Karpas-422 (cell line): ENCODE measurements at places on chromosomes 16 and 17. TPM values are rescaled to one million over a fixed set of nuclear protein-coding genes. Genes with fewer than 3 reads are reported as not detected.

Gene HSD17B2
- total RNA-seq = not detected in 2 replicates

GRCh38 chr16:6603780-6604325, 728.8 kb upstream of the RBFOX1 start:
- DNase-seq = no peak

Gene LUC7L
- total RNA-seq = 85.6 and 110 TPM in 2 replicates

DNA sequence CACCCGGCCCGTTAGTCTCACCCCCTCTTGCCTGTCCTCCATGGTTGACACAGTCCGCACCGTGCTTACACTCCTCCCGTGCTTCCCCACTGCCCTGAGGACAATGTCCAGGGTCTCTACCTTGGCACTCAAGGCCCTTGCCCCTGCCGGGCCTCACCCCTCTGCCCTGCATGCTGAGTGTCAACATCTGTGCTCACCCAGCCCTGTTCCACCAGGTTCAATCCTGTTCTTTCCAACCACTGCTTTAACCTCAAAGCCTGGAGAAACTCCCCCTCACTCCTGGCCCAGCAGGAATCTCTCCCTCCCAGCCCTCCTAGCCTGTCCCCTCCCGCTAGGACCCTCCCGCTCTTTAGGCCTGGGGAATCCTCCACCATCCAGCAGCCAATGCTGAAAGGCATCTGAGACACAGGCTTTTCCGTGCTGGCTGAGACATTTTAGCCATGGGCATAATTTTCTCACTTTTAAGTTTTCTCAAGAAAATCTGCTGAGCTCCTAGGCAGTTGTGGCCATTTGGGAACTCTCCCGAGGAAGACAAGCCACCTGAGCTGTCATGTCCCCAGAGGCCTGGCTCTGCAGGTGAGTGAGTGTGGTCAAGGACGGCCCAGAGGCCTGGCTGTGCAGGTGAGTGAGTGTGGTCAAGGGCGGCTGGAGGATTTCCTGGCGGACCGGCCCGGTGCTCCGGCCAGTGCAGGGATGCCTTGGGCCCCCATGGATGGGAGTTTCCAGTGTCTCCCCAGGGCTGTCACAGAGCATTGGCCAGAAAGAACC, 10.8 kb upstream of the P2RX1 start:
- no peak for DNase-seq

- no peak for DNase-seq
Observed at GRCh38 chr16:85190572-85190971, 78.3 kb upstream of the CIBAR2 start.

DNA sequence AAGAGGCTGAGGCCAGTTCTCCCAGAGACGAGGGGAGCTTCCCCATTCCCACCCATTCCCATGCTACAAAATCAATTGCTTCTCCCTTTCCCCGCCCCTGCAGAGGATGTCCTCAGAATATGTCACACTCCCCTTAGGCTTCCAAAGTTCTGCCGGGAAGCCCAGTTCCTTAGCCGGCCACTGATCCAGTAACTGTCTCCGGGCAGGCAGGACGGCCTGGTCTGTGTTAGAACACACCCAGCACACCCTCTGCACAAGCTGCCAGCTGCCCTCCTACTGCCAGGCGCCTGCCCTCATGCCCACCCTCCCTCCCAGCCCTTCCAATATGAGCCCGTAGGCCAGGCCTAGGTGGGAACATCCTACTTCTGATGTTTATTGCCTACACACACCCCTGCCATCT, 31.1 kb downstream of the SGSM2 start:
- no peak for DNase-seq

DNA sequence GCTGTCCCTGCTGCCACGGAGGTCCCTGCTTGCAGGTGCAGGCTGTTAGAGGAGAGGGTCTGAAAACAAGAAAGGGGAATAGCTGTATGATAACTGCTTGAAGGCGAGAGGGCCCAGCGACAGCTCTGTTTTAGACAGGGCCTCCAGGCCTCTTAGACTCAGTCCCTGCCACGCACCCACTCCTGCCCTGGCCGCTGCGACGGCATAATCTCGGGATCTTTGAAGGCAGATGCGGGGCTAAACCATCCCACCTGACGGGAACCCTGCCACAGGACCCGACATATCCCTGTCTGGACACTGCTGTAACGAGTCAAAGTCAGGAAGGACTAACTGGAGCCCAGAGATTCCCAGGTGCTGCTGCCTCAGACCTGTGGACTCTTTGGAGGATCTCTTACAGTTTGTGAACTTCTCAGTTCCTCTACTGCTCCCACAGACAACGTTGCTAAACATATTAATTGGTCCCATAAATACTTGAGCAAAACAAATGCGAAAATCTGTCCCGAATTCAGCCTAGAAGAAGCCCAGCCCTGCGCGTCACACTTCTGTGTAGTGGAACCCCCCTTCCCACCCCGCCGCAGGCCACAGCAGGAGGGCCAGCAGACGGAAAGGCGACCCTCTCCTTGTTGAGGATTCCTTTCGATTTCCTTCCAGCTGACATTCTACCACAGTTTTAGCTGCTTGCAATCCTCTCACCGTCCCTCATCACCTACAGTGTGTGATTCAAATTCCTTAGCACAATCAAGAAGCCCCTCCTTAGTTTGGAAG, 998 bp upstream of the TMEM11 start:
- DNase-seq = peak; percentile 59

DNA sequence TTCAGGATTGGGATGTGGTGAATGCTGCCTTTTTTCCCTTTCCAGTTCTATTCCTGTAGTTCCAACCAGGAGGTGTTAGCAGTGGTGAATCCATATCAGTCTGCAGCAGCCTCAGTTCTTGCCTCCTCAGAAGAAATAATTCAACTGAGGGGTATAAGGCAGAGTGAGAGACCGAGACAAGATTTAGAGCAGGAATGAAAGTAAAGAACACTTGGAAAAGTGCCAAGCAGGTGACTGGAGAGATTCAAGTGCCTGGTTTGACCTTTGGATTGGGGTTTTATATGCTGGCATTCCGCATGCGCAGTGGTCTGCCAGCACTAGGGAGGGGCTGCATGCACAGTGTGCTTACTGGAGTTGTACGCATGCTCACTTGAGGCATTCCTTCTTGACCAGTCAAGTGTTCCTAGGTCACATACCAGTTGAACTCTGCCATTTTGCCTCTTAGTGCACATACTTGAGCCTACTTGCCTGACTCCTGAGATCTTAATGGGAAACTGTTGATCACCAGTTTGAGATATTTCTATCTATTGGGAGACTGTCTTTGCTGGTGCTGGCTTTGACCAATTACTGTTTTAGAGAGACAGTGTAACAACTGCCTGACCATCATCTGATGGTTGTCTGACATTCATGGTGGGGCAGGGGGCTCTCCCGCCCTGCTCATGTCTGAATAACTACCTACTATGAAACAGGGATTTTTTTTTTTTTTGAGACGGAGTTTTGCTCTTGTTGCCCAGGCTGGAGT, 680 bp upstream of the CCL15 start:
- DNase-seq = no peak

GRCh38 chr17:29007860-29008455, 2.1 kb upstream of the SEZ6 start:
- DNase-seq = no peak

DNA sequence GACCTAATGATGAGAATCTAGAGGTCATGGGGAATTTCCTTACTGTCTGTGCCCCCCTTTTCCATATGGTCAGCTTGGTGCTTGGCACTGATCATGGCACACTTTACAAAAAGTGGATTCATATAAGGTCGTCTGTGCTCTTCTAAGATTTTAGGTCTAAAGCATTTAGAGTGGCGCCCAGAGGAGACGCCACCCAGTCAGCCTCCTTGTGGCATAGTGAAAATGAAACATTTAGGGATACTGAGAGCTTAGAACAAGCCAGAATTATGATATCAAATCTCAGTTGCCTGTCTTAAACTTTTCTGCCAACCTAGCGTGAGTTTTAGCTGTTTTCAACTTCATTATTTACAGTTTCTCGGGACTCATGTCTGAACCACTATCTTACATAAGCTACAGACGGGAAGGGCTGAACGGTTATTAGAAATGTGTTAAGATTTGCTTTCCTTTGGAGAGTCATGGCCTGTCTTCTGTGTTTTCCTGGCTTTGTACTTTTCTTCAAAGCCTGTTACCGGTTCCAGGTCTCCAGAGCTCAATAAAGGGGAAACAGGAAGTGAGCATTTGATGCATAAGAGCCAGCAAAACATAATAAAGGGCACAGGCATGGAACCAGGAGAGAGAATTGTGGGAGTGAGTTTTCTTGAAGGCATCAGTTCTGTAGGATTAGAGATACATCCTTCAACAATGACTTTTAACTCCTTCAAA, 13.7 kb downstream of the ZNRF1 start:
- peak; percentile 9 for DNase-seq

Gene TAC4
- total RNA-seq = not detected in 2 replicates

Gene NPIPA5
- total RNA-seq = 4.1 and 6.4 TPM in 2 replicates

- no peak for DNase-seq
Observed at GRCh38 chr17:1239210-1239609, 31.0 kb upstream of the BHLHA9 start.

DNA sequence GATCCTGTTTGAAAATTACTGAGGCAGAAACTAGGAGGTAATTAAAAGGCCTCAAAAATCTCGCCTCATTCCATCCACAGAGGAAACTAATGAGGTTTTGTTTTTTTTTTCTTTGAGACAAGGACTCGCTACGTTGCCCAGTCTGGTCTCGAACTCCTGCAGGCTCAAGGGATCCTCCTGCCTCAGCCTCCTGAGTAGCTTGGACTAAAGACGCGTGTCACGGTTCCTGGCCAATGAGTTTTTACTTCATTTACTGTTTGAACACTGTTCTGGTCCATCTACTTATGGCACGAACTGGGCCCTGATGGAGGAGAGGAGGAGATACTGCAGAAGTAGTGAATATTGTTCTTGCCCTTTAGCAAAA, 600 bp upstream of the BLTP2 start:
- no peak for DNase-seq

Gene CNTNAP1
- 0.19 and 0.65 TPM in 2 replicates for total RNA-seq

- peak; percentile 90 for DNase-seq
Observed at GRCh38 chr17:57747221-57748017, 2.3 kb upstream of the CCDC182 start.

DNA sequence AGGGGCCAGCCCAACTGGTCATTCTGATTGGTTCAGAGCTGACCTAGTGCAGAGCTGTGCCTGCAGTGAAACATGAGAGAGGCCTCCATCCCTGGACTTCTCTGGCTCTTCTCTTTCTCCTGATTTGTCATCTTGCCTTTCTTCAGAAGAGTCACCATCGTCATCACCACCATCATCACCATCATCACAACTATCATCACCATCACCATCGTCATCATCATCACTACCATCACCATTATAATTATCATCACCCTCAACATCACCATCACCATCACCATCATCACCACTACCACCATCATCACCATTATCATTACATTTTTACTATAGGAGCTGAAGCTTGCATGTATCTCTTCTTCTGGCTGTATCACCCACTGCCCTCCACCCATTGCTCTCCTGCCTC, 94.5 kb upstream of the FAM20A start:
- no peak for DNase-seq

Gene PRSS33
- total RNA-seq = not detected in 2 replicates

Gene TMEM219
- total RNA-seq = 120 and 128 TPM in 2 replicates

DNA sequence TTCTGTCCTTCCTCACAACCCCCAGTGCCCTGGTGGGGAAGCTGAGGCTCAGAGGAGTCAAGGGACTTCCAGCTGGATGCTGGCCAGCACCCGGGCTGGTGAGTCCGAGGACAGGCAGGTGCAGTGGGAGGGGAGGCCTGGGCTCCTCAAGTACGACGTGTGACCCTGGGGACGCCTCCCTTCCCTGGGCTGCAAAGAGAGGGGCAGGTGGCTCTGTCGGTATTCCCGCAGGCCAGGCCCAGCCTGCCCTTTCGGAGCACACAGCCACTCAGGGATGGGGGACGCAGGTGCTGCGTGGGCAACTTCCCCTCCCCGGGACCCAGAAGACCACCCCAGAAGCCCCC, 33.1 kb upstream of the PVALEF start:
- no peak for DNase-seq

DNA sequence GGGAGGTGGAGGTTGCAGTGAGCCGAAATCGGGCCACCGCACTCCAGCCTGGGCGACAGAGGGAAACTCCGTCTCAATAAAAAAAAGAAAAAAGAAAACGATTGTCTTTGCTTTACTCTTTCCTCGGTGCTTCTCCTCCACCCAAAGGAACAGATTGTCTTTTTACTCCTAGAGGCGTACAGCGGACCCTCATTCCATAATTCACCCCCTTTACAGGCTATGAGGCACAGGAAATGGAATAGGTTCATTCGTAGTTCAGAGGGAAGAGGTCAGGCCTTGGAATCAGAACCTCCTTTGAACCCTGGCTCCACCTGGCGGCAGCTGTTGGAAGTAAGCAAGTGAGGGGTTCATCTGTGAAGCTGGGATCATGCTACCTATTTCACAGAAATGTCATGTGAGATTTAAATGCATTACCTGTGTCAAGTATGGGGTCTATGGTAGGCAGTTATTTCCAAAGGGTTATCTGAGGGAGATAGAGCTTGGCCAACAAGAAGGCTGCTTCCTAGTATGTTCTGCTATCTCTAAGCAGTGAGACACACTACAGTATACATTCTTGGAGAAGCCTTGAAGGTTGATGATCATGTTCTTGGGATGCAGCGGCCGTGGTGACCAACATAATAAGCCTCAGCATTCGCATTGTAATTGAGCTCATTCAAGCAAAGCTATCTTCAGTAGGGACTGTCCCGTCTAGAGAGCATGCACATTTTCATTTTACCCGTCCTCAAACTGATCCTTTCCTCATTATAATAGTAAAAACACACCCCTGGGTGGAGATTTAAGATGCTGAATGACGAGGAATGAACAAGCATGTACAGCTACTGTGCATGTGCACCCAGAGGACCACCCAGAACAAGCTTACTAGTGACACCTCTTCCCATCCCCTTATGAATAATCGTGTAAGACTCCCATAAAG, 18.7 kb upstream of the ZNF689 start:
- peak; percentile 95 for DNase-seq

DNA sequence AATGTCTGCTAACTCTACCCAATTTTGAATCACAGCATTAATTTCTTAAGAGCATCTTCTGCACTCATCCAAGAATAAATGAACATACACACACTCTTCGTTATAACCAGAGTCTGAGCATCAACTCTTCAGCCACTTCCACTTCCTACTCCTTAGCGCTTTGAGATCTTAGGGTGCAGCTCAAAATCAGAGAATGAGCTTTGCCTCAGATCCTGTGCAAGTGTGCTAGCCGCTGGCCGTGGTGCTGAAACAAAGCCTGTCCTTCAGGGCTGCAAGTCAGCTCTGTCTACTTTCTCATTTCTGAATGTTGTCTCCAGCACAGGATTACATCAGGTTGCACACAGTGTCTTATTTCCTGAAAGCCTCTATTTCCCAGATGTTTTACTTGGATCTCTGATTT, 165.4 kb downstream of the AIPL1 start:
- peak; percentile 79 for DNase-seq

DNA sequence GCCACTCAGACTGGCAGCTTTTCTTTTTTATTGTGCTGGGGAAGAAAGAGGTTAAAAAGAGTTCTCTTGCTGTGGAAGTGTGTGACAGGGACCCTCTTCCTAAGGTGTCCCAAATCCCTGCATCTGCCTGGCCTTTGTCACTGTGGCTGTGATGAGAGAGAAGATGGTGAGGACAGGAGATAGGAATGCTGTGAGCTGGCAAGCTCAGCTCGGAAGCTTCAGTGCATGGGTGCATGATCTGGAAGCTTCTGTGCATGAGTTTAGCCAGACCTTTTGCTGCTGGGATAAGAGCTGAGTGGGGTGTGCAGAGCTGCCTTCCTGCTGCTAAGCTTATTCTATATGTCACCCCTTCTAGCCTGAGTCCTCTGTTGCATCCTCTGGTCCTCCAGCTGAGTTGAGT, 103.3 kb upstream of the CACNG3 start:
- no peak for DNase-seq
